ENCODE measurements at places on chromosomes 12 and 14.

- no peak for DNase-seq
Measured at GRCh38 chr12:21223930-21224329, 92.9 kb downstream of the SLCO1B1 start.

GRCh38 chr12:21485998-21486397 lies 15.4 kb downstream of the RECQL start:
- DNase-seq: no peak

- DNase-seq: no peak
Measured at GRCh38 chr14:39219075-39219499, 14.6 kb upstream of the MIA2 start.

GRCh38 chr12:108699955-108700563 lies 31.3 kb downstream of the CORO1C start:
- DNase-seq: no peak

DNA sequence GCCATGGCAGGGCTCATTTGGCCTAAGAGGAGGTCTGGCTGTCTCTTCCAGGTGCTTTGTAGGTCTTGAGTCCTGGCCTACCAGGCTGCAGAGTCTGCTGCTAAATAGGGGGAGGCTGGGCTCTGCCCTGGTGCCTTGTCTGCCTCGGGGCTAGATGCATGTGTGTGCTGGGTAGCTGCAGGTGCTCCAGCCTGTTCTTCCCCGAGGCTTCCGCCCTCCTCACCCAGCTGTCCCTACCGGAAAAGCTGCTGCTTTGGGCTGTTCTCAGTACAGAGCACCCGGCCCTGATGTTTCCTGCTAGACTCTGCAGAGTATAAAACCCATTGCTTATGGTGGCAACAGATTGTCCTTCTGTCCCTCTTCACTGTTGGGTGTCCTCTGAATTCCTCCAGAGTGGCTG lies 37.7 kb downstream of the RAB35 start:
- no peak for DNase-seq

GRCh38 chr14:101934601-101935150 lies 29.7 kb upstream of the DYNC1H1 start:
- DNase-seq: no peak

GRCh38 chr14:63666335-63666734 lies 24.7 kb upstream of the WDR89 start:
- no peak for DNase-seq

- no peak for DNase-seq
Measured at GRCh38 chr14:101126731-101127130, 223.2 kb upstream of the RTL1 start.

- DNase-seq: no peak
Measured at GRCh38 chr14:91280129-91280528, 35.6 kb upstream of the GPR68 start.

DNA sequence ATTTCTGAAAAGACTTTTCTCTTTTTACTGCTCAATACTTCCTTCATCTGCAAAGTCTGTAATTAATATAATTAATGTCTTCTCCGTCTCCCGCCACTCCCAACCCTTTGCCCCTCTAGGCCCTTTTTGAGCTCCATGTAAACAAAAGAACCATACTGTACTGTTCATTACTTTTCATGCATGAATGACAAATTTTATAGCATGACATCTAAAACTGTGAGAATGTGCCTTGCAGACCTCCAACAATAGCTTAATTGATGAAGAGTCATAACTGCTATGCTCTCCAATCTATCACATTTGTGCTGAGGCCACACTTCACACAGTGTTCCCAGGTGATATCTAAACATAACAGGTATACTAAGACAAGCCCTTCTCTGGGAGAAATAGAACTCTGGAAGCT lies 1122.7 kb upstream of the ATXN7L3B start:
- DNase-seq: no peak

DNA sequence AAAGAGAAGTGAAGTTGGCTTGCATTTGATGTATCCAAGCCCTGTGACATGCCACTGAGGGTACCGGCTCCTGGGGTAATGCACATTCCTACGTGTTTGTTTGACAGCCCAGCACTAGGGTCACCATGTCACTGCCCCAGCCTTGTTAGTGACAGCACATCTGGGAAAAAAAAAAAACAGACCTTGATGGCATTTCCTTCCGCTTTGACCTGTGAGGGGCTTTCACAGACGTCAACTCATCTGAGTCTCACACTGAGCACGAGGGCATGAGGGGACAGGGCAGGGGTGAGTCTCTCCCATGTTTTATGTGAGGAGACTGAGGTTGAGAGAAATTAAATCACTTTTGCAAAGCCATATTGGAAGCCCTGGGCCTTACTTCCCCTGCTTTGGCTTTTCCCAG lies 111.5 kb downstream of the NUAK1 start:
- no peak for DNase-seq

DNA sequence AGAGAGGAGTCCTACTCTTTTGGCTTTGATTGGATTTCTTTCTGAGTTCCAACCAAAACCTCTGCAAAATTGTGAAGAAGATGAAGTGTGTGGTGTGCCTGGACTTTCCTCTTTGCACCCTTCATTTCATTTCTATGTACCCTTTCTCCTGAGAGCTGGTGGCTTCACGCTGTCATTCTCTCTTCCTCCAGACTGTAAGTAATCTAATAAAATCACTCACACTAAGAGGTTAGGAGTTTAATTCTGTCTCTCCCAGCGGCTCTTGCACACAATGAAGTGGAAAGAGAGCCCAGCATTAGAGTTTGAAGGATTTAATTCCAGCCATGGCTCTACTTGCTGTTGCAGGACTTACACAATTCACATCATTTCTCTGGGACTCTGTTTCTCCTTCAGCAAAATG lies 37.8 kb upstream of the CRADD start:
- DNase-seq: no peak

GRCh38 chr12:20320552-20320951 lies 47.8 kb upstream of the PDE3A start:
- no peak for DNase-seq

Data from stimulated activated naive CD8-positive, alpha-beta T cell treated with anti-CD3 and anti-CD28 coated beads, Interleukin-15, Interleukin-2, amounts not matched to agents 100 U/mL and 50 U/mL, for 24 hours (primary cell).